ENCODE measurements at places on chromosomes 6 and 20.

DNA sequence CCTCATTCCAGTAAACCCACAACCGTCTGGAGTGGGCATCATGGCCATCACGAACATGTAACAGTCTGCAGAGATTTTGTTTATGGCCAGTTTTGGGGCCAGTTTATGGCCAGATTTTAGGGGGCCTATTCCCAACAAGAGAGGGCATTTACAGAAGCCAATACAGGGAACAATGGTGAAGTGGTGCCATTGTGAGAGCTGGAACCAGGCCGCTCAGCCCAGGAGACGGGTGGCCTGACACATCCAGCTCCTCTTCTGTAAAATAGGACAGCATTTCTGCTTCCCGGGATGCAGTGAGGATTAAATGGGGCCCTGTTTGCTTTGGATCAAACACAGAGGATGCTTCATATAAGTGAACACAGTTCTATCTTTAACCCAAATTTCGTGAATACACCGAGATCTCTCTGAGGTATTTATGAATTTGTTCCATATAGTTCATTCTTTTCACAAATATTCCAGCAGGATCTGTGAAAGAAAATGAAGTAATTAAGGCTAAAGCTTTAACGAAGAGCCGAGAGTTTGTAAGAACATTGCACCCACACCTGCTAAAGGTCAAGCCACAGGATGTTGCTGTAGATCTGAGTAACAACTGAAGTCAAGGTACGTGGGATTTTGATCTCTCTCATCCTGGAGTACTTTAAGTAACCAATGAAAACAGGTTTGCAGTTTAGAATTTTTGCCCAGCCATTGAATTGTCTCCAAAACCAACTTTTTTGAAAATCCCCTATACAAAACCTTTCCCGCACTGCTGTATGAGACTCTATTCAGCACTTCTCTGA, 14.5 kb upstream of the SIRPG start:
- DNase-seq: no peak

- DNase-seq: no peak
Measured at GRCh38 chr6:71466362-71466761, 177.8 kb downstream of the OGFRL1 start.

- no peak for DNase-seq
Measured at GRCh38 chr6:16132909-16133308, 4.0 kb downstream of the MYLIP start.

DNA sequence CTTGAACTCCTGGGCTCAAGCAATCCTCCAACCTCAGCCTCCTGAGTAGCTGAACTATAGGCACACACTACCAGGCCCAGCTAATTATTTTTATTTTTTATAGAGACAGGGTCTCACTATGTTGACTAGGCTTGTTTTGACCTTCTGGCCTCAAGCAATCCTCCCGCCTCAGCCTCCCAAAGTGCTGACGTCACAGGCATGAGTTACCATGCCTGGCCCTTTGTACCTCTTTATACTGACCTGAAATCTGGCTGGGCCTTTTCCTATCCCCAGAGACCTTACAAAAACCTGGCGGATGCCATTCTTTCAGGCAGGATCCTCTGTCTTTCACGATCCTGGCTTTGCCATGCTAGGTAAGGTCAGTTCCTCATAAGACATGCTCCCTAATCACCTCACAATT, 11.5 kb downstream of the WFDC3 start:
- DNase-seq: no peak

GRCh38 chr6:56255349-56255748, 8.0 kb upstream of the COL21A1 start:
- DNase-seq: no peak

GRCh38 chr6:160972111-160972510, 19.5 kb upstream of the MAP3K4 start:
- DNase-seq: no peak

DNA sequence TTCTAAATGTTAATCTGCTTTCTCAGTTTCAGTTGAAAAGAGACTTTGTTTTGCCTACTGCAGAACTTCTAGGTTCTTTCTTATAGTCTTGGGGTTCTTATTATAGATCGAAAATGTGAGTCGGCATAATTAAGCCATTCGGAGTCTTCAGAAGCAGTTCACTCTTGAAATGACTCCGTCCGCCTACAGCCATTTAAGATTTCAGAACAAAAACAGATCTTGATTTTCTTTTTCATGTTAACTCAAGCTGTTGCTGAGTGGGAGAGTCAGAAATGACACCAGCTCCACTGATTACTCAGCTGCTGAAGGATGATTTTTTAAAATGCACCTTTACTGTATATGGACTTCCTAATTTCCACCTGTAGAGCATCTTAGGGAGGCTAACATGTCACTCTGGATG, 15.9 kb downstream of the PRDM1 start:
- no peak for DNase-seq

DNA sequence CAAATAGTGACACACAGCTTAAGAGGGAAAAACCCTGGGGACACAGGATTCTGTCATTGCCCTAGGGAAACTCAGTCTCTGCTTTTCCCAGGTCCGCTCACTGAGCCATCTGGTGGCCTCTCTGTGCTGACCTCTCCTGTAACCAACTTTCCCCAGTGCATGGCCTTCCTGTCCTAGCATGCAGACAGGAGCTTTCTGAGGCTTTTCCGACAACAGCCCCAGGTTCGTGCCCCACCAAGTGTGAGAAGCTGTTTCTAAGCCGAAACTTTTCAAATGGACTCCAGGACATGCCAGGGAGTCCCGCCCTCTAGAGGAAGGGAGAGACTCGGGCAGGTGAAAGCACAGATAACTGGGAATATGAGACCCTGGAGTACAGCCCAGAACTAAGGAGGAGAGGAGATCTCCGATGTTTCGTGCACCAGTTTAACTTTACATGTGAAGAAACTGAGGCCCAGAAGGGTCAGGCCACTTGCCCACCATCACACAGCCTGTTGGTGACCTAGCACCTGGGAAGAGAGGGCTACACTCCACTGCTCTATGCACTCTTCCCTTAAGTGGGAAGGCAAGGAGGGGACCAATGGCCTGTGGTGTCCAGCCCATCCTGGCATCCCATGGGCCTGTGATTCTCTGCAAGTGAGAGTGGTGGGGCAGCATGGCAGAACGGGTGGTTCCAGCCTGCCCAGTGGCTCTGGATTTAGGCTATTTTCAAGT, 46.2 kb downstream of the RPP40 start:
- DNase-seq: no peak

DNA sequence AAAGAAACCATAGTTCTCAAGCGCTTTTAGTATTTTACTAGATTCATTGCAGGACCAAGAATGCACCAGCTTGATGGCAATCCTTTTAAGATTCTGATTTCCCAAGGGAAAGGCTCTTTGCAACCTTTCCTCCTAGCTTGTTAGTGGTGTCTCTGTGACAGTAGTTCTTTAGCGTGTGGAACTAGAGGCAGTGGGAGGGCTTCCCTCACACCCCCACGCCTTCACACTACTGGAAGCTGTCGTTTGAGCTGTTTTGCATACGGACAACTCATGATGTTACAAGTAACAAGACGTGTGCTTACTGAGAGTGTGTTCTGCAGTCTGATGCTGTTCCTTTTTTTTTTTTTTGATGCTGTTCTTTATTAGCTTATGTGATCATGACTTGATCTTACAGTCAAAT, 34.1 kb downstream of the EYA4 start:
- DNase-seq: no peak

DNA sequence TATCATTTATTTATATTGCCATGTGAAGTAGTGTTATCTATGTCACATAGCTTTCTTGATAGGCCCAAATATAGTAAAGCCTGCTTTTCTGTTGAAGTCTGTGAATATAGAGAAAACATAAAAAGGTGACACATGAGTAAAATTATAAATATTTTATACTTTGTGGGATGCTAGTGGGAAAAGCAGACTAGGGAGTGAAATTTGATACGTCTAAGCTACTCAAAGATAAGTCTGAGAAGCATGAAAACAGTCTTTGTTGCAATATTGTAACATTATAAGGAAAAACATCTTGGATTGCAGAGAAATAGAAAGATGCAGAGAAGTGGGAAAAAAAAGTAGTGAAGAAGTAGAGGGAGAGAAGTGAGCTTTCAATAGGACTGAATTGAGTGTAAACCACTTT, 75.4 kb downstream of the ZNF292 start:
- DNase-seq: no peak

- no peak for DNase-seq
Measured at GRCh38 chr6:151561238-151561637, 67.4 kb downstream of the CCDC170 start.

DNA sequence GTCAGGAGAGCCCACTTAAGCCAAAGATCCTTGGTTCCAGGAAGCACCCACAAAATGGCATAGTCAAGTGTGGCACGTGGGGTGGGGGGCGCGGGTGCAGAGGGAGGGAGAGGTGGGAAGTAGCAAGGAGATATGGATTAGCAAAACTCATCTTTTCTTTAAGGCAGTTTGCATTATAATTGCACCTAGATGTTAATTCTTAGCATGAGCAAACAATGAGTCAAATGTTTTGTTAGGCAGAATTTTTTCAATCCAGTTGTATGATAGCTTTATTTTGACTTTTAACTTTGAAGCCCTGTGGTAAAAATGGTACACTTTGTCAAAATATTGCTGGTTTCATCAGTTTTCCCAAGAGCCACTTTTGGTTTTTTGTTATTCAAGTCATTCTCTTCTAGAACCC, 15.0 kb downstream of the SCAND1 start:
- DNase-seq: no peak

DNA sequence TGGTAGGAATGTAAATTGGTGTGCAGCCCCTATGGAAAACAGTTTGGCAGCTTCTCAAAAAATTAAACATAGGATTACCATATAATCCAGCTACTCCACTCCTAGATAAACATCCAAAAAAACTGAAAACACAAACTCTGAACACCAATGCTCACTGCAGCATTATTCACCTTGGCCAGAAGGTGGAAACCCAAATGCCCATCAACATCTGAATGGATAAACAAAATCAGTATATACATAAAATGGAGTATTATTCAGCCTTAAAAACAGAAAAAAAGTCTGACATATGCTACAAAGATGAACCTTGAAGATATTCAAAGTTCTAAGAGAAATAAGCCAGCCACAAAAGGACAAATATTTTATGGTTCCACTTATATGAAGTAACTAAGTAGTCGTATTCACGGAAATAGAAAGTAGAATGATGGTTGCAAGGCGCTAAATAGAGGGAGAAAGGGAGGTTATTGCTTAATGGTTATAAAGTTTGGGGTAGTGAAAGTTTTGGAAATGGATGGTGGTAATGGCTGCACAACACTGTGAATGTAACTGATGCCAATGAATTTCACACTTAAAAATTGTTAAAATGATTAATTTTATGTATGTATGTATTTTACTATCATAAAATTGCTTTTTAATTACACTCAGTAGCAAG, 4.0 kb downstream of the PHF10 start:
- DNase-seq: no peak

GRCh38 chr6:44040786-44041185, 86.5 kb downstream of the MRPL14 start:
- DNase-seq: no peak

GRCh38 chr6:43702534-43703440, 15.2 kb upstream of the MRPS18A start:
- peak; percentile 91 for DNase-seq

GRCh38 chr6:34556031-34556471, at the start of gene SPDEF:
Gene SPDEF (minus strand): TSS chr6:34556329. CDS start chr6:34544455, 11,874 bp downstream.
- no peak for DNase-seq

- no peak for DNase-seq
Measured at GRCh38 chr20:35870541-35871258, 83.6 kb downstream of the SCAND1 start.

DNA sequence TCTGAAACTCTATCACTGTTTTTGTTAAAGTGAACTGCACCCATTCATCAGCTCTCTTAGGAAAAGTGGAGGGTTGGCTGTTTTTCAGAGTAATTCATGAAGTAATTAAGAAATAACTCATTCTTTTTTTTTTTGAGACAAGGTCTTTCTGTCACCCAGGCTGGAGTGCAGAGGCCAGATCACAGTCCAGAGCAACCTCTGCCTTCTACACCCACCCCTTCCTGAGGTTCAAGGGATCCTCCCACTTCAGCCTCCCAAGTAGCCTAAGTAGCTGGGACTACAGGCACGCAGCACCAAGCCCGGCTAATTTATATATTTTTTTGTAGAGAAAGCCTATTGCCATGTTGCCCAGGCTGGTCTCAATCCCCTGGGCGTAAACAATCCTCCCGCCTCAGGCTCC, 2.6 kb downstream of the ZNFX1 start:
- DNase-seq: no peak

- no peak for DNase-seq
Measured at GRCh38 chr6:140684776-140685550, 1310.5 kb upstream of the CITED2 start.

DNA sequence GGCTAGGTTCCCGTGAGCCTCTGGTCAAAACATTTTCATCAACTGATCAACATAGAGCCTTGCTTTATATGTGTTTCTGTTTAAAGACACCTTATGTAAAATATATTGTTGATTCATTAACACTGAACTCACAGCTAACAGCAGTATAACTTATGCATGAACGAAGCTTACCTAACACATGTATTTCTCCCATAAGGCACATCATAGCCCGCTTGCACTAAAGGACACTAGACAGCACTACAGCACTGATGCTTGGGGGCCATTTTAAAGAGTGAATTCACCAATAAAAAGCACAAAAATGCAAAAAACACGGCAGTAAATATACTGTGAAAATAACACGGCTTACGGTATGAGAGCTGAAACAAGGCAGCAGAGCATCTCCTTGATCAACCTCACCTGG, 4.0 kb downstream of the FLOT1 start:
- DNase-seq: no peak

DNA sequence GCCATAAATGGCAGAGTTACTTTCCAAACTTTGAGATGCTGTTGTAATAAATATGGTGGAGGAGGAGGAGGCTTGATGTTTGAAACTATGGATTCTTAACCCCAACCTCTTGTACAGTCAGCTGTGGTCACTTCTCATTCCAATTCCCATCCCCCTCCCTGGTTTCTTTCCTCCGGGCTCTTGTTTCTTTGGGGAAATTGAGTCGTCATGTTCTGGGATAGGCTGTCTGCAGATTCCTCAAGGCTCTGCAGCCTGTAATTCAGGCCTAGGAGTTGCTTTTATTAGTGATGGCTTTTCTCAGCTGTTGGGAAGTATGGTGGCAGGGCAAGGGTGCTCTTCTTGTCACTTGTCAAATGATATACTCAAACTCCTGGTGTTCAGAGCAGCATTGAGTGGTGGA, 2.6 kb downstream of the PTK7 start:
- no peak for DNase-seq

DNA sequence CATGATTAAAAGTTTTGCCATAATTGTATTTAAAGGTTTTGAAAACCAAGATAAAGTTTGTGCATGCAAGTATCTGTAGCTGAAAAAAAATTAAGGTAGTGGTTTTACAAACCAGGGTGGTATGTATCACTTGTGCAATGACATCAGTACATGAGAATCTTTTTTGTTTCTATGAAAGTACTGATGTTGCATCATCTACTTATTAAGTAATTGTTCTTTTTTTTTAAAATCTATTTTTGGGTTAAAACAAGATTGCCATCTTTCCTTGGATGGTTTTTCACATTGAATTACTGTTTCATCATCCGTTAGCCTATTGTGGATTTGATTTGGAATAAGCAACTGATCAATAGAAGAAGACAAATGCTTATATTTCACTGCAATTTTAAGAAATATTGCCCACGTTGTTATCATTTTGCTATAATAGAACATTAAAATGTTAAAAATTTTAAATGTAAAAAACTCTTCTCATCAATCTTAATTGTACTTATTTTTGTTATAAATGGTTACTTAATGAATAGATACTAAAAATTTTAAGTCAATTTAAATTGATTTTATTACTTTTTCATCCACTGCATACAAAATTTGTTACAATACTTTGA, 39.8 kb upstream of the TAGAP start:
- no peak for DNase-seq
